ENCODE measurements at places on chromosomes 12 and 14. TPM values are rescaled to one million over a fixed set of nuclear protein-coding genes. Genes with fewer than 3 reads are reported as not detected.

The AQP6 gene
- 0.20 TPM for total RNA-seq

The DACT1 gene
- total RNA-seq, result 43.4 TPM

The GPR65 gene
- 0.07 TPM for total RNA-seq

The MIP gene
- total RNA-seq, result 0.13 TPM

The KRT78 gene
- total RNA-seq, result not detected

The TTC9 gene
- 1.8 TPM for total RNA-seq

Measured in smooth muscle cell of the pulmonary artery (primary cell).